Skin of body (tissue), 3 donors: ENCODE measurements at places on chromosomes 12 and 14.

DNA sequence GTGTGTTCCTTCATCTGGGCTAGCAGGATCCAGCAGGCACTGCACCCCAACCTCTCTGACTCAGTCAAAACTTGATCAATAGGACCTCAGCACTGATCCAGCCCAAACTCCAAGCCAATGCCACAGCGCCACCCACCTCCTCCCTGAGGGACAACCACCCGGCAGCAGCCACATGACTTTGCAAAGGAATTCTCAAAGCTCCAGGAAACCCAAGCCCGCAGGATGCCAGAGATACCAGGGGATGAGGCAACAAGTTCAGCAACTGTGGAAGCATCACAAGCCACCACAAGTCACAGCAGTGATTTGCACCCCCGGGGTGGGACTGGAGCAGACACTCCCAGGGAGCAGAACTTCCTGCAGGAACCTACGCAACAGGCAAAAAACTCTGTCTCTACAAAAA is 37.3 kb downstream of the ACTN1 start:
- peak; percentile 38 for DNase-seq

DNA sequence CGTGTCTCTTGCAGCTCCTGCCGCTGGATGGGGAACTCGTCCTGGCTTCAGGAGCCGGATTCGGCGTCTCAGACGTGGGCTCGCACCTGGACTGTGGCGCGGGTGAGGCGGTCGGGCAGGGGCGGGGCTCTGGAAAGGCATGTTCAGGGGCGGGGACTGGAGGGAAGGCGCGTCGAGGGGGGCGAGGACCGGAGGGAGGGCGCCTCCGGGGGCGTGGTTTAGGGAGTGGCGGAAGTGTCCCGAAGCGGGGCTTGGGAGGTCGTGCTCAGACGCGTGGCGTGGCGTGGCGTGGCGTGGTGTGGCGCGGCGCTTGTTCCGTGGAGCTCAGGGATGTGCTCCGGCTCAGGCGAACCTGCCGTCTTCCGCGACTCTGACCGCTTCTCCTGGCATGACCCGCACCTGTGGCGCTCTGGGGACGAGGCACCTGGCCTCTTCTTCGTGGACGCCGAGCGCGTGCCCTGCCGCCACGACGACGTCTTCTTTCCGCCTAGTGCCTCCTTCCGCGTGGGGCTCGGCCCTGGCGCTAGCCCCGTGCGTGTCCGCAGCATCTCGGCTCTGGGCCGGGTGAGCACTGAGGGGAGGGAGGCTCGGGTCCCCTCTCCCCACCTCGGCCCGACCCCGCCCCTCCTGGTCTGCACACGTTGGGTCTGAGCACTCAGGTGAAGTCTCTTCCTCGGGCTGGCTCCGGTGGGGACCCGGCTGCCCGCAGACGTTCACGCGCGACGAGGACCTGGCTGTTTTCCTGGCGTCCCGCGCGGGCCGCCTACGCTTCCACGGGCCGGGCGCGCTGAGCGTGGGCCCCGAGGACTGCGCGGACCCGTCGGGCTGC is 6.2 kb downstream of the AMN start:
- peak; percentile 54 for DNase-seq

GRCh38 chr14:106062502-106063272 is 536.3 kb downstream of the TMEM121 start:
- no peak for DNase-seq

DNA sequence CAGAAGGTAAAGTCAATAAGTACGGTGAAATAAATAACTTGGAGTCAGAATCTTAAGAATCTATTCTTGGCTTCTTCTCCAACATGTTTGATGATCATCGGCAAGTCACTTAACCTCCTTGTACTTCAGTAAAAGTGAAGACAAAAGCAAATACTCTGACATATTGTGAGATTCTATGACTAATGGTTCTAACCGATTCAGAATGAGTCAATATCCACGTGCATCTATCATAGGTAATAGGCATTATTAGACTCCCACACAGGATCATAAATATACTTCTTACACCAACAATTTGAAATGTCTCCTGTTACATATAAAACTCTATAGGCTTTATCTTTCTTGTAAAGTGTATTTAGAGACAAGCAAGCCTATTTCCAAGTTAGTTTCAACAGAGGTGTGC is 144.4 kb upstream of the ATXN7L3B start:
- DNase-seq, result no peak

GRCh38 chr14:75896341-75896740 is 85.5 kb downstream of the TGFB3 start:
- DNase-seq, result no peak

- no peak for DNase-seq
Observed at GRCh38 chr14:31047503-31047902, 21.3 kb upstream of the STRN3 start.

DNA sequence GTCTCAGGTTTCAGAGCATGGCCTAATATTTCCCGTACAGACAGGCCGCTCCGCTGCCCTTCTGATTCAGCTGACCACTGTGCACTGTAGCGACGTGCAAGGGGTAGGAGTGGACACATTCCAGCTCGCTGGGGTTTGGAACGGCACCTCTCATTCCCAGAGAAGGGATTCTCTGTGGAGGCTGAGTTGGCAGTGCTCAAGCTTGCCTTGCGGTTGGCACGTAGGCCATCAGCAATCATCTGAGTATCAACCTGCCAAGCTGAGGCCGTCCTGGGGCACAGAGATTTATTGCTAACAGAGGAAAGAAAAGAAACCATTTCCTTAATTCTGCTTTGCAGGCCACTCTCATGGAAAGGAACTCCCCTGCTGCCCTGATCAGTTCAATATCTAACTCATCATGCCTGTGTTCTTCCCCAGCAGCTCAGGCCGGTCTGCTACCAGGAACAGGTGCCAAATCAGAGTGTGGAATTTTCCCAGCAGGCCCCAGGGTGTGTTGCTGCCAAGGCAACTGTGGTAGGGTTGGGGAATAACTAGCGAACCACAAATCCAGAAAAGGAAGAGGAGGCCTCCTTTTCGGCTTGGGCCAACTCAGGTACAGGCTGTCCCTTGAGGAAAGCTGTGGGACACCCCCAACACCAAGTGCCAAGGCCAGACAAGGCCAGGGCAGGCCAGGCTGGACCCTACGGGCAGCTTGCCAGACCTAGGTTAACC is 92.5 kb downstream of the SSPN start:
- no peak for DNase-seq

GRCh38 chr14:68808696-68809480 is 16.0 kb upstream of the ZFP36L1 start:
- no peak for DNase-seq

- no peak for DNase-seq
Observed at GRCh38 chr12:7758766-7759140, 6.3 kb upstream of the NANOGNB start.

DNA sequence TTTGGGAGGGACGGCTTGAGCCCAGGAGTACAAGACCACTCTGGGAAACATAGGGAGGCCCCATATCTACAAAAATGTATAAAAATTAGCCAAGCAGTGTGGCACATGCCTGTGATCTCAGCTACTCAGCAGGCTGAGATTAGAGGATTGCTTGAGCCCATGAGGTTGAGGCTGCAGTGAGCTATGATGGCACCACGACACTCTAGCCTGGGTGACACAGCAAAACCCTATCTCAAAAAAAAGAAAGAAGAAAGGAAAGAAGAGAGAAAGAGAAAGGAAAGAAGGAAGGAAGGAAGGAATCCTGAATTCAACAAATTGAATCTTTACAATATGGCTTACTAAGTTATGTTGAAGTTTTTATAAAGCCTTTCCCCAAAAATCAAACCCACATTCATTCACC is 2.1 kb downstream of the KIF21A start:
- no peak for DNase-seq

GRCh38 chr14:20428802-20429201 is 7.2 kb downstream of the KLHL33 start:
- no peak for DNase-seq

GRCh38 chr14:72420749-72421474 is 473.0 kb downstream of the DPF3 start:
- DNase-seq, result peak; percentile 17

GRCh38 chr12:80954857-80955520 is 17.3 kb upstream of the LIN7A start:
- no peak for DNase-seq

DNA sequence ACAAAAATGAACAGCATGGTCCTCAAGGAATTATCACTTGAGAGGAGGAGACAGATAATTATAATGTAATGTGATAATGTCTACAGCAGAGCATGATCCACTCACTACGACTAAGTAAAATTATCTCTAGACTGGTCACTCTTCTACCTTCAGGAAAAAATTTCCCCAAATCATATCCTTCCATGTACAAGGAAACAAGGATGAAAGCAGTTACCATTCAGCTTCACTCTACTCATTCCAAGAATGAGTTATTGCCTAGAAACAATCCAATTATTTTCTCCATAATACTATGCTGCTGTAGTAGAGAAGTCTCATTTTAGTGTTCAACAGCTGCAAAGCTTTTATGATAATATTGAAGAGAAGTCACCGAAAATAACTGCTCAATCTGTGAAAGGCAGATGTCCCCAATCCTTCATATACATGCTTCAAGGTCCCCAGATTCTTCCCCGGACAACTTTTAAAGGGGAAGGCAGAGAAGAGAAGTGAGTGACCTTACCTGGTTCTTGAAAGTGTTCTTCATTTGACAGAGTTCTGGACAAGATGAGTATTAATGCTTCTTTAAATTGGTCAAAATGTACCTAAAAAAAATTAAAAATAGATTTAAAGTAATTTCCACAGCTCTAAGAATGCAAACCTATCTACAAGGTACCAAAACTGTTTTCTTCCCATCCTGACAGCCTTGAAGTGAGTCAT is 24.6 kb downstream of the NIN start:
- DNase-seq, result peak; percentile 10

DNA sequence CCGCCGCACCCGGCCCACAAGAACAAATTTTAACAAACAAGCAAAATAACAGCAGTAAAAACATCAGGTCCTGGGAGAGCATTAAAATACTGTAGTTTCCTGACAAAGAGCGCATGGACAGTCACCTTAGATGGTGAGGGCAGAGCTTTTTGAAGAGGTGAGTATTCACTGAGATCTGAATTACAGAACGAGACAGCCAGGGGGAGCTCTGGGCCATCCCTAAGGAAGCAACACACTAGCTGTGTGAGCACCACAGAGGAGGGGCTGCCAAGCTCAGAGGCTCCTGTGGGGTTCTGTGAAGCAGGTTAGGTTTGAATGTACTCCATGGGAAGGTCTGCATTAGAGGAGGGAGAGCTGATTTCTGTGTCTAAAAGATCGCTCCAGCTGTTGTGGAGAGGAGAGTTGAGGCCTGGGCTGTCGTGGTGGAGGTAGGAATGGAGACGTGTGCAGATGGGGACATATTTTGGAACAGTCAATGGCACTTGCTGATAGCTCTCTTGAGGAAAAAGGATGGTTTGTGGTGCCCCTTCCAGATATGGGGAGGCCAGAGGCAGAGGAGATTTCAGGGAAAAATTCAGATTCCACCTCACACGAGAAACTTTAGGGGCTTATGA is 72.9 kb downstream of the TRAFD1 start:
- peak; percentile 6 for DNase-seq

- DNase-seq, result no peak
Observed at GRCh38 chr14:78316786-78317185, 146.6 kb downstream of the NRXN3 start.

DNA sequence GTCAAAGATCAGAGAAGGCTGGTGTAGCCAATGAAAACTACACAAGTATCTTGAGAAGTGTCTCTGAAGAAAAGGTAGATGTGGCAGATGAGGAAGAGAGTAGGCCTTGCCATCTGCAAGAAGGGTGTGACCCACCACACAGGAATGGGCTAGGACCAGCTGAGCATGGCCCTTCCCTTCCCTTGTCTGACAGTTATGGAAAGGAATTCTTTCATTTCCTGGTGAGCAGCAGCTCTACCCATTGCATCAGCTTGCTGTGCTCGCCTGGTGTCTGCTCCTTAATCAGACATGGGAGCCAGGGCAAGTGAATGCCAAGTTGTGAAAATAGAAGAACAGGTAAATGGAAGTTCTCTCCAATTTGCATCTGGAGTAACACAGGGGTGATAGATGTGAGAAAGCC is 145.2 kb upstream of the KRR1 start:
- DNase-seq, result no peak

- DNase-seq, result no peak
Observed at GRCh38 chr12:5318874-5319273, 113.0 kb upstream of the NTF3 start.

- DNase-seq, result no peak
Observed at GRCh38 chr14:68416171-68416570, 376.7 kb downstream of the ZFP36L1 start.

- no peak for DNase-seq
Observed at GRCh38 chr12:27052176-27052575, 29.8 kb downstream of the MED21 start.

- no peak for DNase-seq
Observed at GRCh38 chr14:56660677-56661389, 81.2 kb downstream of the TMEM260 start.

DNA sequence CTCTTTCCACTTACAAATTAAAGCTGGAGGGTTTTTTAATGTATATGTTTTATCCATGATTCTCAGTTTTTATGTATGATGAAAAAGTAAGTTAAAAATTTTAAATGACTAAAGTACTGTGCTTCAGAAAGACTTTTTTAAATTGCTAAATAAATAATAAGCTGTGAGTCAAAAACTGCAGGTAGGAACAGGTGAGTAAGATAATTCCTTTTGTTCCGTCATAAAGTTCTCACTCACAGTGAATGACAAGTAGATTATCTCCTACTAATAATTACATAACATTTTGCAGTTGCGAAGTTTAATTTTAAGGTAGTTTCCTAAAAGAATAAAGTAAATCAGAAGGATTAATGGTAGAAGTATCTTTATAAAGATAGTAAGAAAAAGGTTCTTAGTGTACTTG is 78.0 kb downstream of the PRKCH start:
- no peak for DNase-seq

DNA sequence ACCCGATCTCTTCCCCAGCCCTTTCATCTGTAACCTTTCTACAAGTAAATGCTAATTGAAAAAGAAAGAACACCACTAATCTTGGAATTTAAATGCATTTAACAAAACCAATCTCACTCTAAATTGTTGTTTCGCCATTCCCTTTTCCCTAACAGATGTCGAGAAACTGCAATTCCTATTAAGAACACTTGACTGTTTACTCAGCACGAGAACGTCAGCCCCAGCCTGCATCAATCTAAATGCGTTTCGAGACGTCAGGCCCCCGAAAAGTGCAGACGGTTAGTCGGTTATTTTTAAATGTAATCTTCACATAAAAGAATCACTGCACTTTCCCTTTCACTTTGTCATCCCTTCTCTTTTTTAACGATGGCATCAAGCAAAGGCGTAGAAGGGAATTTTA is 837.6 kb downstream of the VRK1 start:
- peak; percentile 81 for DNase-seq

- no peak for DNase-seq
Observed at GRCh38 chr12:130576371-130576816, 139.7 kb downstream of the RIMBP2 start.

DNA sequence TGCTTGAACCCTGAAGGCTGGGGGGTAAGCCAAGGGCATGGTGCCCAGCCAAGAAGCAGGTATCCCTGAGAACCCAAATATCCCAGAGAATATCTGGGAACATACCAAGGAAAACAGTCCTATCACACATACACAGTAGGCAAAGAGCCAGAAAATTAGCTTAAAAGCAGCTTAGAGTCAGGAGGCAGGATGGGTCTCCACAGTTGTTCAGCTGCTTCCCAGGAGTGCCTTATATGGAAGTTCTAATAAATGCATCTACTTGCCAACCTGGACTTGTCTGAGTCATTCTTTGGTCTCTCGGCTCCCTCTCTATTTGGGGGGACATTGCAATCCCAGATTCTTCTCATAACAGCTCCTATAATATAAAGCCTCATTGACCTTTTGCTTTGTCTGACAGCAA is 9.0 kb upstream of the GPR135 start:
- DNase-seq, result no peak
